HAP-1 (cell line): ENCODE measurements at places on chromosomes 4 and X.

DNA sequence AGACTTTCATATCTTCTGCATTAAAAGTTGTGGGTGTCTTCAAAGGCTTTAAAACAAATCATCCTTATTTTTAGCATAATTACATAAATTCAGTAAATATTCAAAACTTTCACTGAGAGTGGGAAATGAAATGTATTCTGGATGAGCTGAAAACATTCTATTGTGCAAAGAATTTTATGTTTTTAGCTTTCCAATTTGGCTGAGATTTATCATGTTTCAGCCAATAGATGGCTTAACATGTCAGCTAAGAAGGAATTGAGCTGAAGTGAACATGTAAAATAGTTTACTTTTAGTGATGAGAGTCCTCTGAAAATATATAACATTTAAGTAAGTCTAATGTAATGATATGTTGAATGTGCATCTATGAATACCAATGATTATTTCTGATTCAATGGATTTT is 213.5 kb upstream of the GIMD1 start:
- no peak for DNase-seq

GRCh38 chr4:189124149-189124758 is 816.4 kb upstream of the FRG1 start:
- peak; percentile 45 for DNase-seq

DNA sequence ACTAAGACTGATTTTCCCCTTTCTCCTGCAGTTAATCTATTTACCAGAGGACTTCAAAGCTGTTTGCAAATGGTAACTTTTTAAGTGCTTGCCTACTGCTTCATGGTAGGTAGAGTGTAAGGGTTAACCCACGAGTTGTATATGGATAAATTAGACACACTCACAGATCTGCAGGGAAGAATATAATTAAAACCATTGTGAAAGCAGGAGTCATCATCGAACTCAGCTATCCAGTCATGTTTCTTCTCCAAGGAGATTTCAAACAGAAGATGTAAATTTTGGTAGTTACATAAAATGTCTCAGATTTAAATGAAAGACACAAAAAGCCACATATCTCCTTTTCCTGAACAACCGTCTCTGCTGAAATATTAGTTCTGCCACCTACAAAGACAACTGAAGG is 549 bp upstream of the XG start:
- no peak for DNase-seq

DNA sequence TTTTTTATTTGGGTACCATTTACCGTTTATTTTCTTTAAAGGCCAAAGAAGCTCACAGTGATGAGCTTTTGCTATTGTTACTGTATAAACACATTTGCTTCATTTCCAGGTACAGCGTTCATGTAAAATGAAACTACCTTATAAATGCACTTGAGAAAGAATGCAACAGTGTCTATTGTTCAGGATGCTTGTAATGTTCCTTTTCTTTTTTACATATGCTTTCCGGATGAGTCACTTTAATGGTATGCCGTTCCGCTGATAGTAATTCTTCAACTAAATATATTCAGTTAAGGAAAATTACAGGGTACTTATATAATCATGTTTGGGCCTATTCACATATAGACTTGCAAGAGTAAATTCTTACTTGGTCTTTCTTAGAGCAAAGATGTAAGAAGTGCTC is 354.9 kb downstream of the RPA4 start:
- DNase-seq: peak; percentile 83

- DNase-seq: peak; percentile 77
These were observed 35.3 kb upstream of the DCX start for GRCh38 chrX:111447298-111447697.
